ENCODE measurements at places on chromosomes 13 and 19.

GRCh38 chr19:55594996-55595545, 4.2 kb downstream of the FIZ1 start:
- DNase-seq, result no peak

DNA sequence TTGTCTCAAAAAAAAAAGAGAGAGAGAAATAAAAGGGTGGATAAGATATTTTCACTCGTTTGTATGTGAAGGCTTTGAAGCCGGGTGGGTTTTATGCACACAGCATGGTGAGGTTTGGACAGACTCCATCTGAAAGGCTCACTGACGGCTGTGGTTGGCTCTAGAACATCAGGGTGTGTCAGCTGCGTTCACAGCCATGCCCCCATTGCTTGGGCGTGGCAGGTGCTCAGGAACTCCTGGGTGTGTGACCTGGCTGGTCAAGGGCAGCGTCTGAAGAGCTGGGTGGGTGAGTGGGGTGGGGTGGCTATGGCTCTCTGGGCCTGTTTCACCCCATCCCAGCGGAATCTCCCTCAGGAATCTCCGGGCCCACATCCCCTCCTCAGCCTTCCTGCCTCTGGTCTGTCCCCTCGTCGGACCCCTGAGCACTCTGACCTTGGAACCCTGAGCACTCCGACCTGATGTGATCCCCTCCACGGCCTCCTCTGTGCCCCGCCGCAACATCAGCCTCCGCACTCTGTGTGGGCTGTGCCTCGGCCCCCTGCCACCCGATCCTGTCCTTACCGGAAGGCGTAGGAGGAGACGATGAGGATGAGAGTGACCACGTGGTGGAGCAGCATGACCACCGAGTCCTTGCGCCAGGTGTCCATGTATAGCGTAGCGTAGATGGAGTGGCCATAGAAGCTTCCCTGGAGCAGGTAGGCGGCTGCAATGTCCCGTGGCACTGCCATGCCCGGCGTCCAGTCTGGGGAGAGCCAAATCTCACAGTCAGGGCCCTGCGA, 12.2 kb downstream of the CERS1 start:
- no peak for DNase-seq

GRCh38 chr13:48624858-48625257, 28.9 kb upstream of the CYSLTR2 start:
- DNase-seq, result no peak

- DNase-seq, result no peak
Measured at GRCh38 chr13:98147521-98147920, 4.6 kb downstream of the FARP1 start.

DNA sequence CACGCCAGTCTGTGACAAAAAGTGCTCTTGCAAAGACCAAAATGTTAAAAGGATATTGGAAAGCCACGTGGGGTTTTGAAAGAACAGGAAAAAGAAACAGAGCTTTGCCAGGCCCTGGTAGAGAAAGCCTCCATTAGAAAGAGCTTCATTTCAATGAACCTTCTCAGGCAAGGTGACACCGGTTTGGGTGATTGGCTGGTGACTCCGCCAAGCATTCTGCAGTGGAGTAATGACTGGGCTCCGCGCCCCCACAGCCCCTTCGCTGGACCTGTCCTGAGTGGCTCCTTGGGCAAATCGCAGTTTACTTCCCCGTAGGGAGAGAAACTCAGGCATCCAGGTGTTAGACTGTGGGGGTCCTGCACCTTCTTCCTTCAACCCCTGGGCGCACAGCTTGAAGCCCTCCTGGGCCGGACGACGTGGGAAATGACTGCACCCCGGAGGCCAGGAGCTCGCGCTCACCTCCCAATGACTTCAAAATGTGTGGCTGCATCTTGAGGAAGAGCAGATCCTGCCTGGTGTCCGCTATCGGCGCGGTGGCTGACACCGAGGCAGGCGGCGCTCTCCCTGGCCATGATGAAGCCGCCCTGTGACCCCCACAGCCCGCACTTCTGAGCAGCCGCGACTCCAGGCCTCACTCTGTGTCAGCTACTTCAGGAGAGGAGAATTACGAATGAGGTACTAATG, 444.6 kb upstream of the SGCG start:
- no peak for DNase-seq

DNA sequence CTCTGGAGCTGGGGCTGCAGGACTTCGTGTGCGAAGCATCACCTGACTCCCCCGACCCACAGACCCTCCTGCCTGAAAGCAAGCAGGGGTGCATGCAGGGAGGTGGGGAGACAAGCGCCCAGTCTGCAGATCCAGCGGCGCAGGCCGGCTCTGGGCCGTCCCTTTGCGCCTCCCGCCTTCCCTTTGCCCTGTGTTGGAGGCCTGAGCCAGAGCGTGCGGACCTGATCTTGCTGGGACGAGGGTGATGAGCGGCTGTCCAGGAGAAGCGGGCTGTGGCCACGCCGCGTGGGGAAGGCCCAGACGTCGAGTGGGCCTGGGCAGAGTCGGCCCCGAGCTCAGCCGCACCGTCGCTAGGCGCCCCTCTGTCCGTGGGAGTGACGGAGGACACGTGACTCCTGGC, 5.3 kb upstream of the GRTP1 start:
- no peak for DNase-seq

- DNase-seq, result no peak
Measured at GRCh38 chr19:10551698-10552301, 8.1 kb downstream of the ATG4D start.

DNA sequence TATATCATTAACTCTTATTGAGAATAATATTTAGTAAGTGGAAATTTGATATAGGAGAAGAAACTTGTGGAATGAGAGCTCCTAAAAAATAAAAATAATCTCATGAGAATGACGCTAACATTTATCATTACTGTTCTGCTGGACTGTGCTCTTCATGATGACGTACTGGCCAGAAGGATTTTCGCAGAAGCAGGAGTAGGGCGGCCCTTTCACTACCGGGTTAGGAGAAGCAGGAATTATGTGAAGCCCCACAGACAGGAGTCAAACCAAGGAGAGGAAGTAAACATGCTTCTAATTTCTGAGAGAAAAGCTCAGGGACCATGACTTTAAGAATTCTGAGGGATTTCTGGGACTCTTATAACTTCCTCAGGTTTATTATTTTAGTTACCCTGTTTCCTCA, 195.1 kb downstream of the VWA8 start:
- no peak for DNase-seq

GRCh38 chr13:36549755-36550154, 117.5 kb downstream of the CCNA1 start:
- DNase-seq, result no peak

GRCh38 chr19:16463991-16464575, 7.7 kb downstream of the EPS15L1 start:
- no peak for DNase-seq

DNA sequence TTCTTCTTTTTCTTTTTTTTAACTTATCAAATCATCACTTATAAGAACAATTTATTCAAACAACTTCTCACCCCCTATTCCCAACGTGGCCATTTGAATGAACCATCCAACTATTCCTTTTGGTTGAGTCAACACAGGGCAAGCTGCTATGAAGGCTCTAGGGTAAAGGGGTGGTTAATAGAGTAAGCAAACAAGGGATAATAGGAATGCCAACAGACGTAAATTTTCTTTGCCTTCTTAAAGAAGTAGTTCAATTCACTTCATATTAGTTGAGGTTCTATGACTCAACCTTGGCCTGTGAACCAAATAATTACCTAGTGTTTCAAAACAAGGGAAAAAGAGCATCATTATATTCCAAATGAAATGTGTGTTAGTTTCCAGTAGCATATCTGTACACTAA, 1383.8 kb upstream of the SLC10A2 start:
- DNase-seq, result no peak

- no peak for DNase-seq
Measured at GRCh38 chr19:30959011-30959410, 390.2 kb downstream of the TSHZ3 start.

DNA sequence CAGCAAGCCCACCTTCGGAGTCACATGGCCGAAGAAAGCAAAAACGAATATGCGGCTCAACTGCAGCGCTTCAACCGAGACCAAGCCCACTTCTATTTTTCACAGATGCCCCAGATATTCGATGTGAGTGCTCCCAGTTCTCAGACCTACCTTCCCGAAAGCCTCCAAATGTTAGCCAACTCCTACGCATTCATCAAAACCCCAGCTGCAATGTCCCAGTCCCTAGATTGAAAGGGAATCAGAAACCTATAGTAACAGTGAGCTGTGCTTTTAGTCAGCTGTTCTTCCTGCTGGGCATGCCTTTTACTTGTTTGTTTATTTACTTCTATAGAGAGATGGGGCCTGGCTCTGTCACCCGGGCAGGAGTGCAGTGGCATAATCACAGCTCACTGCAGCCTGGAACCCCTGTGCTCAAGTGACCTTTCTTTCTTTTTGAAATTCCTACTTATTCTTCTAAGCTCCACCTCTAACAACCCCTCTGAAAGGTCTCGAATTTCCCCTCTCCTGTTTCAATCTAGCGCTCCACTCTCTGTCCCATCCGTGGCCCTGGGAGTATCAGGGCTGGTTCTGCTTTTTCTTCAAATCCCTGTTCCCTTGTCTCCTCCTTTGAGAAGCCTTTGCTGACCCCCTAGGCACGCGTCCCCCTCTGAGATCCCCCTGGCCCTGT, 4.4 kb downstream of the TRIP10 start:
- DNase-seq, result no peak

DNA sequence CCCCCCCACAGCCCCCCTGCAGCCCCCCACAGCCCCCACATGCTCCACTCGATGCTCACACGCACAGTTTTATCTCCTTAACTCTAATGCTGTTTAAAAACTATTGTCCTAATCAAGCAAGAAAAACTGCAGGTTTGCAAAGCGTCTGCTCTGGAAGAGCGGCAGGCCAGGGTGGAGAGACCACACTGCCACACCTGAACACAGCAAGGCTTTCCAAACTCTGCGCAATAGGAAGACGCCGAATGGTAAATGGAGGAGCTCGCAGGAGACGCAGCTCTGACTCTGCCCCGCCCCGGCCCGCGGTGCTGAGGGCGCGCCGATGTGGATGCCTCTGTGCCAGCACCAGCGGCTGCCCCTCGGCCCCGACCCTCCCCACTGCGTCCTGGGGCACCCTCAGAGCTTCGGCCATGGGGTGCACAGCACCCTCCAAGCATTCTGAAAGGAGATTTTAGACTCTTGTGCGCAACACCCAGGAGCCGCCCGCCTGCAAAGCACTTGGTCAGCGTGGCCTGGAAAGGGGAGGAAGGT, 32.4 kb downstream of the RASA3 start:
- no peak for DNase-seq

- no peak for DNase-seq
Measured at GRCh38 chr19:42140125-42140754, 8.0 kb upstream of the POU2F2 start.

- no peak for DNase-seq
Measured at GRCh38 chr13:19967621-19968020, 9.1 kb downstream of the ZMYM2 start.
